ENCODE measurements at places on chromosomes 3 and 15.

DNA sequence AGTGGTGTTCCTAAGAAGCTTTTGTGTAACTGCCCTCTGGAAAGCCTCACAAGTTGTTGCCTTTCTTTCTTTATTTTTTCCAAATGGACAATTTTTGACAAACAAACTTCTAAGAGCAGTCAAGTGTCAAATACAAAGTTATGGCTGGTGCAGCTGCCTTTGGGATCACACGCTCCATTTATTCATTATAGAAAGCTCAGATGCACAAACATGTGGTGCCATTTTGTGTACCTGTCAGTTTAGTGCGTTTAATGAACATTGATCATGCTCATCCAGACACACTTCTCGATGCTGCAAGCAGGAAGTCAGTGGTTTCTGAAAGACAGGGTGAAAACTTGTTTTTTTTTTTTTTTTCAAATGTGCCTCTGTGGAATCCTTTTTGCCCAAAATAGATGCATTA, 324.5 kb downstream of the CNTN4 start:
- no peak for DNase-seq

- no peak for DNase-seq
Measured at GRCh38 chr3:118987477-118987876, 47.2 kb downstream of the IGSF11 start.

- DNase-seq = no peak
Measured at GRCh38 chr15:48265135-48265534, 59.0 kb downstream of the SLC12A1 start.

GRCh38 chr15:73295630-73296286, 73.0 kb downstream of the HCN4 start:
- DNase-seq = no peak

DNA sequence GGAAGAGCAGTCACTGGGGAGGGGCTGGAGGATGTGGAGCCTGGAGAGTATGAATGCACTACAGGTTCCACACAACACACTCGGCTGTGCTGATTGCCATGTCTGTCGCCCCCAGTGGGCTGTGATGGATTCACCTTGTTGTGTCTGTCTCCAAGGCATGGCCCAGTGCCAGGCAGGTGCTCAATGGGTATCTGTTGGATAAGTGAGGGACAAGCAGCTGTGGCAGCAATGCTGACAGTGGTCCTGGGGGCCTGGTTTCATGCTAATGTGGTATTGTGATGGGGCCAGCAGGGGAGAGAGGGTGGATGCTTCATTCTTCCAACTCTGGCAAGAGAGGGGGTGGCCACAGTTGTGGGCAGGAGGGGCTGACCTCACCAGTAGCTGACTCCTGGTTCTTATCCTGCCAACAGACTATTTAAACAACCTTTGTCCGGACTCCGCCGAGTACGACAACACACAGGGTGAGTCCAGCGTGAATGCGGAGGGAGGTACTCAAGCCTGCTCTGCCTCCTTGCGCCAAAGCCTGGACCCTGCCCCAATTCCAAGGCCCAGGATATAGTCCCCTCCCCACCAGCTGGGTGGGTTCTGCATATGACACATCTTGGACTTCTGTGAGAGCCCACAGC, 47.3 kb upstream of the NR2C2 start:
- DNase-seq = no peak

DNA sequence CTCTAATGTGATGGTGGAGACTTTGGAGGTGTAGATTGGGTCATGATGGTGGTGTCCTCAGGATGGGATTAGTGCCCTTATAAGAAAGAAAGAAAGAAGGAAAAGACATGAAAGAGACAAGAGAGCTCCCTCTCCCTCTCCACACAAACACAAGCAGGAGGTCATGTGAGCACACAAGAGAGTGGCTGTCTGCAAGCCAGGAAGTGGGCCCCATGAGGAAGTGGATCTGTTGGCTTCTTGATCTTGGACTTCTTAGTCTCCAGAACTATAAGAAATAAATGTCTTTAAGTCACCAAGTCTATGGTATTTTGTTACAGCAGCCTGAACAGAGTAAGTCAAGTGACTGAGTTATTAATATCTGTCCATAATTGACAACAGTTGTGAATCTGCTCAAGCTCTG, 17.1 kb downstream of the IQCB1 start:
- no peak for DNase-seq

GRCh38 chr15:81926981-81927380, 118.8 kb downstream of the MEX3B start:
- no peak for DNase-seq

- no peak for DNase-seq
Measured at GRCh38 chr3:127212231-127212630, 19.3 kb downstream of the PRR23E start.

DNA sequence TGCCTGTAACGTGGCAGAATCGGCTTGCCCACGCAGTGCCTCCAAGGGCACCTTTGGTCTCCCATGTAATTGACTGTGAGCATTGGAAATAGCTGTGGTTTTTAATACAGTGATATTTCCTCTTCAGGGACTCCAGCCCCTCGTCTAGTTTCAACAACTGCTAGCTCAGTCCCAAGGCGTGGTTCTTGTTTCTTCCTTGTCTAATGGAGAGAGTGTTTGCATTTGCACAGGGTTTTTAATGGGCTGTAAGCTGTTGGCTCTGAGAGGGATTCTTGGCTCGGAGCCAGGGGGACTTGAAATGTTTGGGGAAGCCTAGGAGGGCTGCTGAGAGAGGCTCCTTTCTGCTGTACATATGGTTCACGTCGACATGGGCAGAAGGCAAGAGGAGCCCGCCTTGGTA, 86.2 kb downstream of the THSD4 start:
- no peak for DNase-seq

- DNase-seq = no peak
Measured at GRCh38 chr3:38141952-38142273, 3.5 kb downstream of the MYD88 start.

GRCh38 chr3:133531981-133532380, 41.5 kb upstream of the CDV3 start:
- no peak for DNase-seq

GRCh38 chr3:10774129-10774670, 41.8 kb upstream of the SLC6A11 start:
- DNase-seq = no peak

- DNase-seq = no peak
Measured at GRCh38 chr15:98903377-98904018, 104.1 kb downstream of the PGPEP1L start.

DNA sequence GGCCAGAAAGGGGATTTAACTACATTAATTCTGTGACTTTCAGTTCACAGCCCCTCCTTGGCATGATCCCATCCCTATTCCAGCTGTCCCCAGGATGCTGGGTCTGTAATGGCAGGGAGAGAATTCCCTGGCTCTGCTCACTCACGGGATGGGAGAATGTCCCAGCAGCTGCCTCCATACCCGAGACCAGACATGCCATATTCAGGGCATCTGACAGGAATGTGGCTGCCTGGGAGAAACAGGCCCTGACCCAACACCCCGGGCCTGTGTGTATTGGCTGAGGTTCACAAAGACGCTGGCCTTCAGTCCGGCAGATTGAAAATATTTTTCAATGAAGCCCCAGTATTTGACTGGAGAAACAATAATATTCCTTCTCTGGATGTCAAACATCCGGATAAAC, 83.6 kb upstream of the SMAD3 start:
- no peak for DNase-seq

GRCh38 chr3:129599607-129600006, 6.9 kb downstream of the PLXND1 start:
- DNase-seq = no peak

- DNase-seq = no peak
Measured at GRCh38 chr3:62007036-62007435, 366.3 kb downstream of the FEZF2 start.

DNA sequence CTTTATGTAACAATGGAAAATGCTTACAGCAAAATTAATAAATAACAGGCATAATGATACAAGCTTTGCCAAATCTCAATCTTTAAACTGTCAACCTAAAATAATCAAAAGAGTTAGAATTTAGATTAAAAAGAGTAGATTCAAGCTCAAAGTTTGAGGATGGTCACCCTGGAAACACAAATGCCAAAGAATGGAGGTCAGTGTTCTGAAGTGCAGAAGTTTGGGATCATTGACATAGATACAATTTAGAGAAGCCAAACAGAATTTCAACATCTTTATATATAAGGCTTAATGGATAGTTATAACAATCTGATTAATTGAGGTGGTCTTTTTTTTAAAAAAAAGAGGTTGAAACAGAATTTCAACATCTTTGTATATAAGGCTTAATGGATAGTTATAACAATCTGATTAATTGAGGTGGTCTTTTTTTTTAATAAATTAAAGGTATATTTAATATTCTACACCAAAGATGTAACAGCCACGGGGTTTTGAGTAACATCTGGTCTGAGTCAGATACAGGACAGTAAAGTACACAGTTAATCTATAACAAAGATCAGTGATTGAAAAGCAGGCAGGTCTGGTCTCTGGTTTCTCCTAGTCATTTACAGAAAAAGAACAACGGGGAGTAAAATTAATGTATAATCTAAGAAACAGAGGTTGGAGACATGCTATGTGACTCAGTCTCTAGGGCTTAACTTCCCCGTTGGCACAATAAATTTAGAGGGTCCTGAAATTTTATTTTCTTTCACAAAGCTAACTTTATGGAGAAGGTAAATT, 490.7 kb downstream of the GBE1 start:
- no peak for DNase-seq
